ENCODE measurements at places on chromosomes 6 and 20.

- DNase-seq, result no peak
Observed at GRCh38 chr6:39068391-39068790, 19.8 kb downstream of the GLP1R start.

DNA sequence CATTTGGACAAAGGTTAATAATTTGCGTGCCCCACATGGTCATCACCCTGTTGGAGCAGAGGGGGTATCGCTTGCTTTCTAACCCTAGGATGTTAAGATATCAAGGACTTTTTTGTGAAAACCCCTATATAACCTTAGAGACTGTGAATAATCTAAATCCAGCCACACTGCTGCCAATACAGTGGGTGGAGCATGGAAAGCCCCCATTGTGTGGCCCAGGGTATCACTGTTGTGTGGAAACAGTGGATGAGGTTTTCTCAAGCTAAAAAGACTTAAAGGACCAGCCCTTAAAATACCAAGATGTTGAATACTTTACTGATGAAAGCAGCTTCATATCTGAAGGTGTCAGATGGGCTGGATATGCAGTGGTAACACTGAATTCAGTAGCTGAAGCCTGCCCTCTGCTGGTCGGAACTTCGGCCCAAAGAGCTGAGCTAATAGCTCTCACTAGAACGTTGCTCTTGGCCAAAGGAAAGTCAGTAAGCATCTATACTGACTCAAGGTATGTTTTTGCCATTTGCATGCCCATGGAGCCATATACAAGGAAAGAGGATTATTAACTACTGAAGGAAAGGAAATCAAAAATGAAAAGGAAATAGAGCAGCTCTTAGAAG lies 695.2 kb downstream of the PHF3 start:
- peak; percentile 57 for DNase-seq

DNA sequence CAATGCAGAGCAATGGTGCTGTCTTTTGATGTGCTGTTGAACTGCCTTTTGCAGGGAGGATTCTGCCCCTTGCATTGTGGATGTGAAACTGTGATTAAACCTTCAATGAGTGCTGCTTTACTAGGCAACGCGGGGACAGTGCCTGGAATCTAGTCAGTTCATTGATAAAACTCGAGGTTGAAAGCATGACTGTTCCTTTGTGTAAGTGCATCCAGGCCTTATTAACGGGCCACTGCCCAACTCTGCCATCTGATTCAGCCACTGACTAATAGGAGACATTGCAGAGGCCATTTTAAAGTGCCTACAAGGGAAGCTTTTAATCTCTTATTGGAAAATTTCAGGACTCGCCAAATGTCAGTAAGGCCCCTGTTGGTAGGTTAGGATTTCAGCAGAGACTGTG lies 49.3 kb downstream of the SLC35F1 start:
- DNase-seq, result no peak

DNA sequence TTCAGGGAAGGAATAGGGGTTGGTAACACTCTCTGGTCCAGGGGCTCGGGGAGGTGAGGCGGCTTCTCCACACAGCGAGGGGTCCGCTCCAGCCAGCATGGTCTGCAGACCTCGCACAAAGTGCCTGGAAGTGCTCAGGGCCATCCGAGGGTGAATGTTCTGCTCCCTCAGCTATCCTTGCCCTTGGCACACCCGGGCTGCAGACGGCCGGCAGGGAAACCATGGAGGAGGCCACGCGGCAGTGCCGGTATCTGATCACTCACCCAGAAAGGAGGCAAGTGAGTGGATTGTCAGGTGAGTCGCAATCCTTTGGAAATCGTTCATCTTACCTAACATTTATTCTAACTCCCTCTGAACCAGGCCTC lies 62.0 kb downstream of the DLL1 start:
- no peak for DNase-seq

GRCh38 chr6:87848616-87849015 lies 146.6 kb upstream of the AKIRIN2 start:
- DNase-seq, result no peak

- no peak for DNase-seq
Observed at GRCh38 chr6:72149715-72150114, 263.4 kb downstream of the RIMS1 start.

GRCh38 chr20:32702706-32703425 lies 29.1 kb upstream of the C20orf203 start:
- DNase-seq, result no peak

GRCh38 chr6:26335631-26336323 lies 29.2 kb upstream of the BTN3A2 start:
- no peak for DNase-seq
